Right lung (tissue), 10 donors: ENCODE measurements at places on chromosomes 16 and 17.

- no peak for DNase-seq
These were observed 302 bp downstream of the LITAF start for GRCh38 chr16:11586378-11586855.

DNA sequence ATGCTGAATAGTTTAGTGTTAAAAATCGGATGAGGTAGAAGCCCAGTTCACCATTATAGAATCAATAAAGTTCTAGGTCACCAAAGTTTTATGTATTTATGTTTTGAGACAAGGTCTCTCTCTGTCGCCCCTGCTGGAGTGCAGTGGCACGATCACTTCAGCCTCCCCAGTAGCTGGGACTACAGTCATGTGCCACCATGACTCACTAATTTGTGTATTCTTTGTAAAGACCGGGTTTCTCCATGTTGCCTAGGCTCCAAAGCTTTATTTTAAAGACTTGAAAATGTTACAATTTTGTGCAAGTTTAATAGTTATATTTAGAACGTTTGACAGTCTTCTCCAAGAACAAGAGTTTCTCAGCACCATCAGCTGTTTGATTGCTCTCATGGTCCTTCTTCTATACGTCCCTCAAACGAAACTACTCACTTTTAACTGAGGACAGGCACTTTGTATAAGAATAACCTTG is 32.1 kb downstream of the NDE1 start:
- no peak for DNase-seq

- peak; percentile 20 for DNase-seq
These were observed 23.8 kb downstream of the CLTC start for GRCh38 chr17:59643159-59644140.

DNA sequence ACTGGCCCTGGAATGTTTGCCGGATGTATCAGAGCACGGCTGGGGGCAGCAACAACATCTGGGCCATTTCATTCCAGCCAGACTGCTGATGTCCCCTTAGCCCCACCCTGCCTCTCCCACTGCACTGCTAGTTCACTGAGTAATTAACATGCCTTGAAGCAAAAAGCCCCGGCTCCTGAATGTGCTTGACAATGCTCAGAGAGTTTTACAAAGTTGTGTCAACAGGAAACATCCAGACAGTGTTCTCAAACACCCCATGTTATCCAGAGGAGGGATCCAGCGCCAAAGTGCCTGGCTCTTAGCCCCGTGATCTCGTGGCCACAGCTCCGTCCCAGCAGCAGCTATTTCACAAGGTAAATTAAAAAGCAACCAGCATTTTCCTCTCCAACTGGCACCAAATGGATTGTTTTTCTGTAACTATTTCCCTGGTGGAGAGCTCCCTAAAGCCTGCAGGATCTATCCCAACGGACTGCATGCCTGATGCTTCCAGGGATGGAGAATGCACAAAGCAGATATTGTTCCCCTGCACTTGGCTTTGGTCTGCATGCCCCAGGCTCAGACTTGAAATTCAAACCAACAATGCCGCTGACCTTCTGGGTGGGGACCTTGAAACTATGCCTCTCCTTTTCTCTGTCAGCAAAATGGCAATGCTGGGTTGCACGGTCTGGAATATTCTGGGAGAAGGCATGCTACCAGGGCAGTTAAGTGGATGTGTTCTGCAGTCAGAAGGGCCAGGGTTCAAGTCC is 115.6 kb upstream of the CDH5 start:
- DNase-seq: peak; percentile 85

GRCh38 chr16:72317446-72317845 is 145.5 kb upstream of the PMFBP1 start:
- no peak for DNase-seq

GRCh38 chr17:56347639-56348038 is 194.4 kb downstream of the ANKFN1 start:
- DNase-seq: no peak

- DNase-seq: no peak
These were observed 146.4 kb downstream of the CHD9NB start for GRCh38 chr16:52906281-52906680.

DNA sequence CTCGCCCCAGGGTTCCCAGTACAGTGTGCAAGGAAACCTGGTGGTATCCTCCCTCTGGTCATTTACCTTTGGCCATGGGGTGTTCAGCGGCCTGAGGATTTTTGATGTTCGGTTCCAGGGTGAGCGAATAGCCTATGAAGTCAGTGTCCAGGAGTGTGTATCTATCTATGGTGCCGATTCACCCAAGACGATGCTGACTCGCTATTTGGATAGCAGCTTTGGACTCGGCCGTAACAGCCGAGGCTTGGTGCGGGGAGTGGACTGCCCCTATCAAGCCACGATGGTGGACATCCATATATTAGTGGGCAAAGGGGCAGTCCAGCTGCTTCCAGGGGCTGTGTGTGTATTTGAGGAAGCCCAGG is 1.2 kb downstream of the AOC2 start:
- no peak for DNase-seq

DNA sequence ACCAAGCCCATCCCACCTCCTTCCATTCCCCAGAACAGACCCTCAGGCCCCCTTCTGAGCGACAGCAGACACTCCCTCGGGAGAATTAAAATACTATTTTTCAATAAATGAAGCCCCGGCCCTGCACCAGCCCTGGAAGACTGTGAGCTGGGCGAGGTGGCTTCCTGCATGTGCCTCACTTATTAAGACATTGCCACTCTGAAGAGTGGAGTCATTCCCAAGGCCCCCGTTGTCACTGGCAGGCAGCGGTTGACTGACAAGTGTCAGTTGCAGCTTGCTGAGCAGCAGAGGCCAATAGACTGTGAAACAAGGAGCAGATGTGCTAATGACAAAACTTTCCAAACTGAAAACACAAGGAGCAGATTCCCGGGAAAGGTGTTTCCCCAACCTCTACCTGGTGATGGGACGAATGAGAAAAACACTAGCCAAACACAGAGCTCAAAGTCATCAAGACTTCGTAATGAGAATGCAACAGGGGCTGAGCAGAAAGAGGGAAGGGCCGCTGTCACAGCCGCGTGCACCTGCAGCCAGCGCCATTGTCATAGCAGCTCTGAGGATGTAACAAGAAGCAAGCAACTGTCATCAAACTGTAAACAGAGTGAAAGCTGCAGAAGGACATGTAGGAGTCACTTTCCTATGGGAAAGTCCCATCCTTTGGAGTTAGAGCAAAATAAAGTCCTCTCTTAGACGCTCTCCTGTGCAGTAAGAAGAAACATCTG is 232.1 kb downstream of the C16orf78 start:
- no peak for DNase-seq

DNA sequence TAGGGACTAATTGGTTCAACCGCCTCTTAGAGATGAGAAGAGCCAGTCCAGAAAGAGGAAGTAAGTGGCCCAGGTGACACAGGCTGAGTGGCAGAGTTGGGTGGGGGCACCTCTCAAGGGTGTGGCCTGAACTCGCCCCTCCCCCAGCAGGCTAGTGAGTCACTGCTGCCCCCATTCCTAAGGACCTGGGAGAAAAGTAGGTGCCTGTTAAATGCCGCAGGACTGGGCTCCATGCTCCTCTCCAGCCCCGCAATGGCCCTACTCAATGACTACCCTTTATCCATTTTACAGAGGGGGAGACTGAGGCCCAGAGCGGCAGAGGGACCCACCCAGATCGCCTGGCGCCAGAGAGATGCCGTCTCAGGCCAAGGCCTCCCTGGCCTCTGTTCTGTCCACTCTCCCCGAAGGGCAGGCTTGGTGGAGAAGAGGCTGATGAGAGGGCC is 8.1 kb downstream of the TMEM235 start:
- DNase-seq: no peak

- no peak for DNase-seq
These were observed 17.5 kb downstream of the SLC47A1 start for GRCh38 chr17:19551165-19551564.

DNA sequence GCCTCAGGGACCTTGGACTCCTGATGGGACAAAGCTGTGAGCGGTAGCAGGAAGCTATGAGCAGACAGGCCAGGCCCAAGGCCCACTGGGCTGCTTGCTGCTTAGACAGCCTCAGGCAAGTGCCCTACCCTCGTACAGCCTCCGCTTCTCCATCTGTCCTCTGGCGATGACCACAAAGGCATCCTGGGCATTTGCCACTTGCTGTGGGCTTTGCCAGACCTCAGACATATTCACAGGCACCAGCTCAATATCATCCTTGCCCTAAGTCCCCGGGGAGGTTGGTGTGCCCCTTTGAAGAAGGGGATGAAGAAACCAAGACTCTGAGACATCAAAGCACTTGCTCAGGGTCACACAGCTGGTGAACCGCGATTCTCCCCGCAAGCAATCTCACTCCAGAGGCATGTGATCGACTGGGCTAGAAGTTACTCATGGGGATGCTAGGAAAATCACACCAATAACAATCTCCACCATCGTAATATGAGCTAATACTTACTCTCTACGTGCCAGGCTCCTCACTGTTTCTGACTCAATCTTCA is 21.7 kb downstream of the PPL start:
- DNase-seq: no peak

DNA sequence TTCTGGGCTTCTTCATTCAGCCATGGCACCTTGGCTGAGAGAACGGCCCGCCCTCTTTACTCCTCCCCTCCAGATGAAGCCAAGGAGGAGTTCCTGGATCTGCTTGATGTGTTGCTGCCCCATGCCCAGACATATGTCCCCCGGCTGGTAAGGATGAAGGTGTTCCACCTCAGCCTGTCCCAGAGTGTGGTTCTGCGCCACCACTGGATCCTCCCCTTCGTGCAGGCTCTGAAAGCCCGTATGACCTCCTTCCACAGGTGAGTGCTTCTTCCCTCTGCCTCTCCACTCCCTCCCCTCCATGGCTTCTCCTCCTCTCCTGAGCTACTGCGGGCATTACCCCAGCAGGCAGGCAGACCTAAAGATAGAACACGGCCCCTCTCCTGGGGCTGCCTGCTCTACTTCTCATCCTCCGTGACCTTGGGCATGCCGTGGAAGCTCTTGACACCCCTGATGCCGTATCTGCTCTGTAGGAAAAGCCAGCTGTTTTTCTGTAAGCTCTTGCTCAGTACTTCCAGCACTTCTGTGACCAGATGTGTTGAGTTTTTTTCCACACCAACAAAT is 8.7 kb downstream of the USB1 start:
- DNase-seq: no peak

- no peak for DNase-seq
These were observed 747.1 kb downstream of the CDH8 start for GRCh38 chr16:61289141-61289540.

GRCh38 chr17:57104461-57105175 is 19.6 kb downstream of the AKAP1 start:
- DNase-seq: no peak

GRCh38 chr17:609232-609810 is 105.3 kb downstream of the VPS53 start:
- no peak for DNase-seq
